ENCODE measurements at places on chromosomes 3 and 15. TPM values are rescaled to one million over a fixed set of nuclear protein-coding genes. Genes with fewer than 3 reads are reported as not detected.

DNA sequence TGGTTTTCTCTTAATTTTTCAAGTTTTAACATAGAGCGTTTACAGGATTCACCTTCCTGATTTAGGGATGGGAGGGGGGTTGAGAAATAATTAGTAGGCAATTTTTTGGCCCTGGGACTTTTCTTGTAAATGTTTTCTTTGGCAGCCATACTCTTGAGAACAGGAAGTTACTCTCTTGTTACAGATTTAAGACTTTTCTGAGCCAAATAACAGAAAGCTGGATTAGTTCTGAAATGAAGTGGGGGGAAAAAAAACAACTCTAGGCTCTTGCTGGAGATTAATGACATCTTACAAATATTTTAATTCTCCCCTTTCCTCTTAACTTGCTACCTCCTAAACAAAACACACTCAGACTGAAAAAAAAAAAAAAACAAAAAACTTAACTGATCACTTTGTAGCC is 13.8 kb upstream of the POLR2M start:
- DNase-seq = no peak

DNA sequence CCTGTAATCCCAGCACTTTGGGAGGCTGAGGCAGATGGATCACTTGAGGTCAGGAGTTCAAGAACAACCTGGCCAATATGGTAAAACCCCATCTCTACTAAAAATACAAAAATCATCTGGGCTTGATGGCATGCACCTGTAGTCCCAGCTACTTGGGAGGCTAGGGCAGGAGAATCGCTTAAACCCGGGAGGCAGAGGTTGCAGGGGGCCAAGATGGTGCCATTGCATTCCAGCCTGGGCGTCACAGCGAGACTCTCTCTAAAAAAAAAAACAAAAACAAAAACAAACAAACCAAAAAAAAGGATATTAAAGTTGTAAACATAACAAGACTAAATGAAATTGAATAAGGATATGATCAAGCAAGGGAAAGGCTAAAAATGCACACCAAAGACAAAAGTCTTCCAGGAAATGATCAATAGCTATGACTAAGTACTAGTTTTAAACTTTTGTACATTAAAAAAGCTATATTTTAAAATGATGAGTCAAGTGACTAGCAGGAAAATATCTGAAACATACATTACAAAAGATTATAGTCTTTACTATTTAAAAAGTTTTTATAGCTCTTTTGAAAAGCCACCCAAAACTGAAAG is 28.6 kb downstream of the KLHL6 start:
- DNase-seq = no peak

- DNase-seq = no peak
Observed at GRCh38 chr15:69513986-69514385, 61.4 kb downstream of the RPLP1 start.

STRIT1 gene
- total RNA-seq = 0.55 TPM

GPR149 gene
- not detected for total RNA-seq

ACSBG1 gene
- not detected for total RNA-seq
